H1 (cell line): ENCODE measurements at places on chromosomes 1 and 21. TPM values are rescaled to one million over a fixed set of nuclear protein-coding genes. Genes with fewer than 3 reads are reported as not detected.

TSNAX gene
- 34.0 and 37.0 TPM in 2 replicates for total RNA-seq

GRCh38 chr1:18548643-18549042, 67.9 kb downstream of the KLHDC7A start:
- no peak for DNase-seq

DNA sequence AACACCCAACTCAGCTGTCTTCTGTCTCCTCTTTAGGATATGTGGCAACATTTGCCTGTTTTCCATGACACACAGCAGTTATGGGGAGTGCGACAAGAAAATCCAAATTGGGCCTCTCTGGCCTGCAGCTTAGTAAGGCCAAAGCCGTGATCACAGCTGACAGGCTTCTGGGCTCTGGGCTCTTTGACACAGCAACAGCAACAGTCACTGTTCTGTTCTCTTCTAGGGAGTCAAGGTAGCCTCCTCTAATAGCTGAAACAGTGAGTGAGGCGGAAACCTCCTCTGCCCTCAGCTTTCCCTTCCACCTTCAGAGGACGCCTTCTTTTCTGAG, 19.0 kb downstream of the CLCA1 start:
- no peak for DNase-seq

ACOT7 gene
- 150 and 151 TPM in 2 replicates for total RNA-seq

GRCh38 chr1:6703016-6703415, 1.4 kb upstream of the DNAJC11 start:
- DNase-seq = no peak

DNA sequence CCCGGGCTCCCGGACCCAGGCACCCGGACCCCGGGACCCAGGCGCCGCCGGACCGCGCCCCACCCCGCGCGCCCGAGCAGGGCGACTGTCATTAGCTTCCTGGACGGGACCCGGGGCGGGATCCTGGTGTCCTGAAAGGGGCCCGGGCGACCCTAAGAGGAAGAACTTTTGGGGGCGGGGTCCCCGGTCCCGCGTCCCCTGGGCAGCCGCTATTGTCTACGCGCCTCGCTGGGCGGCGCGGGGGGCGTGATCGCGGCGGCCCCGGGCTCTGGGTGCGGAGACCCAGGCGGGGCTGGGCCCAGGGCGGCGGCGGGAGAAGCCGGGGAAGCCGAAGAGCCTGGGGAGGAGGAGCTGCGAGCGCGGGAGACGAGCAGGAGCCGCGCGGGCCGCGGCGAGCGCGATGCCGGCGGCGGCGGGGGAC, 465 bp downstream of the HUNK start:
- DNase-seq = no peak

GRCh38 chr1:246139745-246140182, 367.3 kb downstream of the SMYD3 start:
- no peak for DNase-seq

- DNase-seq = no peak
These were observed 19.8 kb downstream of the SMIM12 start for GRCh38 chr1:34839526-34840305.

C1orf226 gene
- 18.8 and 19.5 TPM in 2 replicates for total RNA-seq

TLR5 gene
- 0.35 and 0.94 TPM in 2 replicates for total RNA-seq

GRCh38 chr1:45913183-45913683, 109.8 kb downstream of the MAST2 start:
- no peak for DNase-seq

DNA sequence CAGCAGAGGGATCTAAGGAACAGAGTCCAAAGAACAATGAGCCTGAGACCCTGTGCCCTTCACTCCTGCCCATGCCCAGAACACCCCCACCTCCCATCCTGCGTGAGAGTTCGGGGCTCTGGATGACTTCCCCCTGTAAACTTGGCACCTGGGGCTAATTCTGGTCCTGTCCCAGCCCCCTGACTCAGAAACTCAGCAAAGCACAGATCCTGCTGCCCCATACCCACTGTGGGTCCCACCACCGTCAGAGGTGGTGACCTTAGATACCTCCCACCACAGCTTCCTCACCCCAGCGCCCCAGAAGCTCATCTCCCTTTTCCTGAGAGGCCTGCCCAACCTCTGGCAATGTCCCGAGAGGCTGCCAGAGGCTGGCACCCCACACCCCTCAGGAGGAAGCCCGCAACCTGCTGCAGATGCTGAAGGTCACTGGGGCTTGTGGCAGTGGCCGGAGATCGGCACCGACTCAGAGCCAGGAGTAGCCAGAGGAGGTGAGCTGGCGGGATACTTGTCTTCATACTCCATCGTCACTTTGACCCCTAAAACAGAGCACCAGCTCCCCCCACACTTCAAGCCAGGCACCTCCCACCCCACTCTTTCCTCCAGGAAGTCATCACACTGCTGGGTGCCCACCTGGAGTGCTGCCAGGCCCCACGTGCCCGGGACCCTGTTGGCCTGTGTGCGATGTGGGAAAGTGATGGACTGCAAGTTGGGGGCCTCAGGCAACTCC, 111.6 kb upstream of the IFFO2 start:
- no peak for DNase-seq

DNA sequence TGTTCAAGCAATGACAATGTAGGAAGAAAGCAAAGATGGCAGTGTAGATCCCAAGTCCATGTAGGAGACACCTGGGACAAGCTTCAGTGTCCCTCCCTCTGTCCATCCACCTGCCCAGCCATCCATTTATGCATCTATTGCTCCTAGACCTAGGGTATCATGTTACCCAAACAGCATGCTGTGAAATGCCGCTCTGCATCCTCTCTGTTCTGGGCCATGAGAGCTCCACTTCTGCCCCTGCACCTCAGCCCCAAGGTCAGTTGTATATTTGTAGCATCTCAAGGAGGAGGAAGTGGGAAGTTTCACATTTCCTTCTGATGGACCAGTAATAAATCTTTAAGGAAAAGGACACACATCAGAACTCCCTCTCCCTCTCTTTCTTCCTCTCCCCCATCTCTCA, 27.9 kb upstream of the TSPEAR start:
- DNase-seq = no peak

- no peak for DNase-seq
These were observed 21.0 kb downstream of the S100A10 start for GRCh38 chr1:151972542-151973248.
